ENCODE measurements at places on chromosomes 13 and 19.

GRCh38 chr19:49513746-49514118 is 1.3 kb downstream of the FCGRT start:
- DNase-seq = no peak

DNA sequence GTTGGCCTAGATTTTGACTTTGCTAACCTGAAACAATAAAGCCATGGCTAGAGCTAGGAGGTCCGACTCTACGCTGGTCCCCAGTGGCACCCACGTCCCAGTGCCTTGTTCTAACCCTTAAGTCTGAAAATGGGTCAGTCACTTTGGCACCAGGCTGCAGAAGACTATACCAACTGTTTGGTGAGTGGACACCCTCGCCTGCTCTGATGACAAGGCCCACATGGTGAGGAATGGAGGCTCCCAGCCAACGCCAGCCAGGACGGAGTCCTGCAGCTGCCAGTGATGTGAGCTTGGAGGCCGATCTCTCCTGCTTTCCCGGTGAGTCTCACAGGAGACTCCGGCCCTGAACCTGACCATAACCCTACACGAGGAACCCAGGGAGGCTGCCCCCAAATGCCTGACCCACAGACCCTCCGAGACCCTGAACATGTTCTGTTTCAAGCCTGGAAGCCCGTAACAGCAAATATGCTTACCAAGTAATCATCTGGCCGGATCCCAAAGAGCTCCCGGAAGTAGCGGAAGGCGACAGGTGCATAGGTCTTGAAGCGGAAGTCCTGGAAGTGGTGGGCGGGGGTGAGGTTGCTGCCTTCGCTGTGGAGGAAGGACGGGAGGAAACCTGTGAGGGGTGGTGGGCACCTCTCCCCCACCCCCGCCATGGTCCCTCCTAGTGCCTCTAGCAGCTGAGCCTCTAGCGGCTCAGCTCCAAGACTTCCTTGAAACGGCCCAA is 34.1 kb upstream of the CACTIN start:
- no peak for DNase-seq

DNA sequence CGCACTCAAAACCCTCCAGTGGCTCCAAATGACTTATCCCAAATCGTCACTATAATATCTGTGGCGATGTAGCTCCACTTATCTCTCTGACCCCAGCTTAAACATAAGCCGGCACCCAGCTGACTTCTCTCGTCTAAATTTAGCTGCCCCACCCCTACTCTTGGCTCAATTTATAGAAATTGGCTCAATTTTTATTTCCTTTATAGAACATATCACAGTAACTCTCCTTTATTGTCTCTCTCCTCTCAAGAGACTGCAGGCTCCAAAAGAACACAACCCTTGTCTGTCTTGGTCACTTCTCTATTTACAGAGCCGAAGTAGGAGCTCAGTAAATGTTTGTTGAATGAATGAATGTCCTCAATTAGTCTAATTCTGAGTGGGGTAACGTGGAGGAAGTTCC is 805 bp downstream of the ZNF784 start:
- DNase-seq = no peak

DNA sequence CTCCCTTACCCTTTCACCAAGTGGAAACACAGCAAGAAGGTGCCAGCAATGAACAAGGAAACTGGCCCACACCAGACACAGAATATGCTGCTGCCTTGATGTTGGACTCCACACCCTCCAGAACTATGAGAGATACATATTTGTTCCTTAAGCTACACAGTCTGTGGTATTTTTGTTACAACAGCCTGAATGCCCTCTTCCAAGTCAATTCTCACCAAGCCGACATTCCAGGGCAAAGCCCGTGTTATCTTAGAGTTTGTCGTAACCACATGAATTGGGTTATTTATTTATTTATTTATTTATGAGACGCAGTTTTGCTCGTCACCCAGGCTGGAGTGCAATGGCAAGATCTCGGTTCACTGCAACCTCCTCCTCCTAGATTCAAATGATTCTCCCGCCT is 14.9 kb downstream of the FGF21 start:
- no peak for DNase-seq

- DNase-seq = no peak
Observed at GRCh38 chr19:53579518-53579917, 41.6 kb downstream of the ZNF331 start.

GRCh38 chr13:37715606-37716015 is 117.0 kb upstream of the POSTN start:
- DNase-seq = no peak

DNA sequence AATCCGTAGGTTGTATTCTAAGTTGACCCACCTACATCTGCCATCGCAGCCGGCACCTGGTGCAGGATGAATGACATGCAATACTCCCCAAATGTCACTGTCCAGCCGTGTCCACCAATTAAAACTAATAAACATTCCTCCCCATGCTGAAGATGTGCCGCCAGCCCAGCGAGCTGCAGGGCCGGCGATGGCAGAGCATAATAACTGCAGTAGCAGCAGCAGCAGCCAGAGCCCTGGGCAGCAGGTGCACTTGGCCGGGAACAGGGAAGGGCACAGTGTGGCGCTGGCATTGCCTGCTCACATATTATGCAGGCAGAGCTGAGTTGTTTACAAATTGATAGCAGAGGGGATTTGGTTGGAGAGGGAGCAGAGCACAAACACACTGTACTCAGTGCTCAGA is 754.9 kb downstream of the OLFM4 start:
- no peak for DNase-seq

DNA sequence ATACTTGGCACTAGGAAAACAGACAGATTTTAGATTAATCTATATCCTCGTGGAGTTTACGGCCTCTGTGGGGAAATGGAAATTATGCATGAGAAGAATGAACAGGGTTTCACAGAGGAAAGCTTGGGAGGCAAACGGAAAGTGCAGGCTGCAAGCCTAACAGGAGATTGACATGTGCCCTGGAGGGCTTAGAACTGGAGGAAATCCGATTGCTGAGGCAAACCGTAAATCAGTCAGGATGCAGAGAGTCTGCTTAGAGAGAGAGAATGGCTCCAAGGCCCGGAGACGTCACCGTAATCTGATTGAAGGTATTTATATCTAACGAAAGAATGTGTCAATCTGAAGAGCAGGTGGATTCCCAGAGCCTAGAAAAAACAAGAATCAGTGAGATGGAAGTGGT is 143.2 kb downstream of the KATNAL1 start:
- no peak for DNase-seq

- no peak for DNase-seq
Observed at GRCh38 chr13:27541386-27541785, 78.9 kb downstream of the LNX2 start.

GRCh38 chr19:15563931-15564330 is 51.1 kb upstream of the CYP4F8 start:
- DNase-seq = no peak

GRCh38 chr13:59547950-59548349 is 615.8 kb downstream of the DIAPH3 start:
- DNase-seq = no peak

GRCh38 chr19:16327169-16327475 is 2.5 kb downstream of the KLF2 start:
- no peak for DNase-seq

- peak; percentile 76 for DNase-seq
Observed at GRCh38 chr13:114025714-114026431, 52.0 kb upstream of the C13orf46 start.

- no peak for DNase-seq
Observed at GRCh38 chr13:20901668-20902437, 693 bp downstream of the XPO4 start.

DNA sequence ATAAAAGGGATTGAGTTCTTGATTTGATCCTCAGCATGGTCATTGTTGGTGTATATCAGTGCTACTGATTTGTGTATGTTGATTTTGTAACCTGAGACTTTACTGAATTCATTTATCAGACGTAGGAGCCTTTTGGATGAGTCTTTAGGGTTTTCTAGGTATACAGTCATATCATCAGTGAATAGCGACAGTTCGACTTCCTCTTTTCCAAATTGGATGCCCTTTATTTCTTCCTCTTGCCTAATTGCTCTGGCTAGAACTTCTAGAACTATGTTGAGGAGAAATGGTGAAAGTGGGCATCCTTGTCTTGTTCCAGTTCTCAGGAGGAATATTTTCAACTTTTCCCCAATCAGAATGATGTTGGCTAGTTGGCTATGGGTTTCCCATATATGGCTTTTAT is 27.0 kb downstream of the POMP start:
- no peak for DNase-seq

- no peak for DNase-seq
Observed at GRCh38 chr19:4198467-4199126, 16.1 kb downstream of the ANKRD24 start.

DNA sequence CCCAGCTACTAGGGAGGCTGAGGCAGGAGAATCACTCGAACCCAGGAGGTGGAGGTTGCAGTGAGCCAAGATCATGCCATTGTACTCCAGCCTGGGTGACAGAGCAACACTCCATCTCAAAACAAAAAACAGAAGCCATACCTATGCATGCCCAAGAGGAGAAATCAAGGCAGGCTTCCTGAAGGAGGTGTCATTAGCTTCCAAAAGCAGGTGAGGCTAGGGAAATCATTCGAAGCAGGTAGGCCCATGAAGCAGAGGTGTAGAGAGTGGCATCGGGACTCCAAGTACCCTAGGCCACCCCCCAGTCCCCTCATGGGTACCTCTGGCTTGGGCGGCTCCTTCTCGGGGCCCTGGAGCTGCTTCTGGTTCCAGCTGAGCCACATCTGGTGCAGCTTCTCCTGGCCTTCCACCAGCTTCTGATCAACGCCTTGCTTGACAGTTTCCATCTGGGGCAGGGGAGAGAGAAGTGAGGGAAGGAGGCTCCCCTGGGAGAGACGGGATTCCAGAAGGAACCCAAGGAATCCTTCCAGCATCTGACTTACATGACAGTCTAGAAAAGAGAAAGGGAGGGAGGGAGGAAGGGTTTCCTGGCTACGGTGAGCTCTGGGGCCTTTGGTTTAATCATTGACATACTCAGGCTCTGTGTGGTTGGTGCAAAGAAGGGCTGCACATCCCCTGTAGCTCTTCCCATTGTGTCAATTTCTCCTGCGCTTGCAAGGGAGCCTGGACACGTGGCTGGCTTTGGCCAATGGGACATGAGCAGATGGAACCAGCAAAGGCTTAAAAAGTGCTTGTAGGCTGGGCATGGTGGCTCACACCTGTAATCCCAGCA is 13.1 kb upstream of the TICAM1 start:
- DNase-seq = no peak

GRCh38 chr19:43620061-43621001 is 902 bp upstream of the ZNF428 start:
- DNase-seq = no peak

DNA sequence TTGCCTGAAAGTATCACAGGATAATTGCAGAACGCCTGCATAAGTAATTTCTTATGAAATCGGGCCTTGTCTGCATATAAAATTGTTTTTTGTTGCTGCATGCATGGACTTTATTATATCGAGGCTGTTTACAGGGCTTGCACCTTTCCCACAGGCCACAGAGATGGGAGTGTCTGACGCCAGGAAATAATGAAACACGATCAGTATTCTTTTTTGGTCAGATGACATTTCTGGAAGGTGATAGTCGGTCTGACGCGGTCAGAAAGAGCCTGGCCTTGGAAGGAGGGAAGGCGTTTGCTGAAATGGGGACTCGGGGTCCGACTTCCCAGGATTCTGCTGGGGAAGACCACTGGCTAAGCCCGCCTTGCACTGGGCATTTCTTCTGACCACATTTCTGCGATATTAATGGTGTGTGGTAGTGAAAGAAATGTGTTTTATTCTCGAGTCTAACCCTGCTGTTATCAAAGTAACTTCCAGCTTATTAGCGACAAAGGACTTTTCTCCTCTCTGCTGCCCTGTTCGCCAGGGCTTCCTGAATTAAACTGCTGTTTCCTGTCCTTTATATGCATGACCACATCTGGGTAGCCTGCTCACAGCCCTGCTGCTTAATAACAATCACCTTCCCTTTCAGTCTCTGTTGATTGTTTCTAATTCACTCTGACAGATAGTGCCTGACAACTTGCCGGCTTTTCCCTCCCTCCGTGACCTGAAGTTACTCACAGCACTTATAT is 11.6 kb upstream of the ZNF536 start:
- peak; percentile 22 for DNase-seq

- no peak for DNase-seq
Observed at GRCh38 chr13:78096221-78096620, 177.6 kb upstream of the EDNRB start.

- DNase-seq = no peak
Observed at GRCh38 chr13:113783200-113783881, 24.3 kb downstream of the TMEM255B start.

DNA sequence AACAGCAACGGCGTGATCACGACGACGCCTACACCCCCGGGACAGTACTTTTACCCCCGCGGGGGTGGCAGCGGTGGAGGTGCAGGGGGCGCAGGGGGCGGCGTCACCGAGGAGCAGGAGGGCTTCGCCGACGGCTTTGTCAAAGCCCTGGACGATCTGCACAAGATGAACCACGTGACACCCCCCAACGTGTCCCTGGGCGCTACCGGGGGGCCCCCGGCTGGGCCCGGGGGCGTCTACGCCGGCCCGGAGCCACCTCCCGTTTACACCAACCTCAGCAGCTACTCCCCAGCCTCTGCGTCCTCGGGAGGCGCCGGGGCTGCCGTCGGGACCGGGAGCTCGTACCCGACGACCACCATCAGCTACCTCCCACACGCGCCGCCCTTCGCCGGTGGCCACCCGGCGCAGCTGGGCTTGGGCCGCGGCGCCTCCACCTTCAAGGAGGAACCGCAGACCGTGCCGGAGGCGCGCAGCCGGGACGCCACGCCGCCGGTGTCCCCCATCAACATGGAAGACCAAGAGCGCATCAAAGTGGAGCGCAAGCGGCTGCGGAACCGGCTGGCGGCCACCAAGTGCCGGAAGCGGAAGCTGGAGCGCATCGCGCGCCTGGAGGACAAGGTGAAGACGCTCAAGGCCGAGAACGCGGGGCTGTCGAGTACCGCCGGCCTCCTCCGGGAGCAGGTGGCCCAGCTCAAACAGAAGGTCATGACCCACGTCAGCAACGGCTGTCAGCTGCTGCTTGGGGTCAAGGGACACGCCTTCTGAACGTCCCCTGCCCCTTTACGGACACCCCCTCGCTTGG is 966 bp downstream of the JUNB start:
- DNase-seq = peak; percentile 89

DNA sequence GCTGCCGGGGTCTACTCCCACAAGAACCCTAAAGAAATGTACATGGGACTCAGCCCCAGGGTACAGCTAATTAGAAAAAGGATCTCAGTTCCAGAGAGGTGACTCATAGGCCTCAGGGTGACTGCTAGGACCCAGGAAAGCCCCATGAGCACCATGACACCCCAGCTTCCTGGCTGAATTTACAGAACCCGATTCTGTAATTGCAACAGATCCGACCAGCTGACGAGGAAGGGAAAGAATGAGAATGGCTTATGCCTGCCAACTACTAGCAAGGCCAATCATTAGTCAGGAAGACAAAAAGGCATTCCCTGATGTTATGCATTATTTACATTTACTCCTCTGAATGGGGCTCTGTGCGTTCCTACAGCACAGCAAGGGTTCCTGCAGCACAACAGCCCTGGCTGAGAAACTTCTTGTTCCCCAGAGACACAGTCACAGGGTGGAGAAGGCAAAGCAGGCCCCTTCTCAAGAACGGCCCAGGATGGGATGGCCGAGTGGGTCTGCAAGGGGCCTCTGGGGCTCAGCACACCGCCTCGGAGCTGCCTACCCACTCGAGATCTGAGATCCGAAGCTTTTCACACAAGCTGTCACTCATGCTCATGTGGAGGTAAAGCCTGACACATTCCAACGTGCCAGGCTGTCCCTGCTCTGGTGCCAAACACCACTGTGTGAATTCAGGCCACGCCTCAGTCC is 27.2 kb downstream of the PBX4 start:
- peak; percentile 89 for DNase-seq
